Foreskin keratinocyte (primary cell): ENCODE measurements at places on chromosomes 12 and 14. TPM values are rescaled to one million over a fixed set of nuclear protein-coding genes. Genes with fewer than 3 reads are reported as not detected.

The ACSS3 gene
- polyA plus RNA-seq, result 0.02 TPM in 1 of 2 replicates, not detected in the other

The NFKBIA gene
- 60.0 and 69.6 TPM in 2 replicates for polyA plus RNA-seq

DNA sequence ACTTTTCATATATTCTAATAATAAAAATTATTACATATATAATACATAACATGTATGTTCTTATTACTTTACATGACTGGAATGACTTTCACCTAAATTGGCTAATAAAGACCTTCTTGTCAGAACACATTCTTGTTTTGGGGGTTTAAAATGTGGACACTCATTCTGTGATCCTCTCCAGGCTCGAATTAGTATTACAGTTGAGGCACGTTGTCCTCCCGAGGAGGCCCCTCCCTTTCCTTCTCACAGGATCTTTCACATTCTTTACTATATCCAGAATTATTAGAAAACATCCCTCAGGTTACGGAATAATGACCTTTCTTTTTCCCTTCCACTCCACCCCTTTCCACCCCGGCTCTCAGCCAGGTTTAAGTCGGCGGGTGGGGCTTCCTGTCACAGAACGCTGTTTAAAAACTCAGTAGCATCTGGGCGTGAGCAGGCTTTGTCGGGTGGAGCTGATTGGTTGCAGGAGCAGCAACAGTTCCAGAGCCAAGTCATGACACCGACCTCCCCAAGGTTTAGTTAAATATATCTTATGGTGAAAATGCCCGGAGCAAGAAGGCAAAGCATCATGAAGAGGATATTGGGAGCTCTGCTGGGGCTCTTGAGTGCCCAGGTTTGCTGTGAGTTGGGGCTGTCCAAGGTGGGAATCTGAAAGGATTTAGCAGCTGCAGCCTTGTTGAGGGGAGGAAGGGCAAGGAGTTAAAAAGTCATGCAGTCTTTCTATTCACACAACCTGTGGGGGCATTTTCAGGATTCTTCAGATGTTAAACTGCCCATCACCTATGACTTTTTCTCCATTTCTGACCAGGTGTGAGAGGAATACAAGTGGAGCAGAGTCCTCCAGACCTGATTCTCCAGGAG lies 396.7 kb upstream of the OR4E1 start:
- DNase-seq, result peak; percentile 7

DNA sequence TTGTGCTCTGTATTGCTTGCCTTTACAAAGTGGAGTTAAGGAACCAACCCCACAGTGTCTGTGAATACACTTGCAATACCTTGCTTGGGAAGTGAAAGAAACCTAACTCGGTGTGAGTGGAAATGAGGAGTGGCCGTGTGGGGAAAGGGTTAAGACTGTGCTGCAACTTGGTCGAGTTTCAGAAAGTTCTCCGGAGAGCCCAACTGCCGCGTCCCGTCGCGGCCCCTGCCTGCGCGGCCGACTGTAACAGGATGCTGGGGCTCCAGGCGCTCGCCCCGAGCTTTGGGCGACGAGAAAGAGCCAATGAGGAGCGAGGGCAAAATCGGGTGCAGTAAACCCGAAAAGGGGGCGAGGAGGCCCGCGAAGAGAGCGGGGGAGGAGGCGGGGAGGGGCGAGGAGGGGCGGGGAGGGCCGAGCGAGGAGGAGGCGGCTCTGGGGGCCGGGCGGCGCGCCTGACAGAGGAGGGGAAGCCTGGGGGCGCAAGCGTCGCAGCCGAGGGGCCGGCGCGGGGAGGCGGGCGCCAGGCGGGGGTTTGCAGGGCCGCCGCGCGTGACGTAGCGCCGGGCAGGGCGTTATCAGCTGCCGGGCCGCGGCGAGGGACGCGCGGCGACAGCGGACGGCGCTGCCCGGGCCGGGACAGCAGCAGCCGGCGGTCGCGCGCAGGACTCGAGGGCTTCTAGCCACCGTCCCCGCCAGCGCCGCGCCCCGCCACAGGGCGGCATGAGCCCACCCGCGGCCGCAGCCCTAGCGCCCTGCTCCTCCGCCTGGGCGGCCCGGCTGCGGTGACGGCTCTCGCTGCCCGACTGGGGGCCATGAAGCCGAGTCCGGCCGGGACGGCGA lies at the start of gene DACT1:
DACT1 (plus strand) TSS at position 572 of the 840 bp plus-strand sequence; CDS start at position 813, 241 bp downstream.
- DNase-seq, result no peak

DNA sequence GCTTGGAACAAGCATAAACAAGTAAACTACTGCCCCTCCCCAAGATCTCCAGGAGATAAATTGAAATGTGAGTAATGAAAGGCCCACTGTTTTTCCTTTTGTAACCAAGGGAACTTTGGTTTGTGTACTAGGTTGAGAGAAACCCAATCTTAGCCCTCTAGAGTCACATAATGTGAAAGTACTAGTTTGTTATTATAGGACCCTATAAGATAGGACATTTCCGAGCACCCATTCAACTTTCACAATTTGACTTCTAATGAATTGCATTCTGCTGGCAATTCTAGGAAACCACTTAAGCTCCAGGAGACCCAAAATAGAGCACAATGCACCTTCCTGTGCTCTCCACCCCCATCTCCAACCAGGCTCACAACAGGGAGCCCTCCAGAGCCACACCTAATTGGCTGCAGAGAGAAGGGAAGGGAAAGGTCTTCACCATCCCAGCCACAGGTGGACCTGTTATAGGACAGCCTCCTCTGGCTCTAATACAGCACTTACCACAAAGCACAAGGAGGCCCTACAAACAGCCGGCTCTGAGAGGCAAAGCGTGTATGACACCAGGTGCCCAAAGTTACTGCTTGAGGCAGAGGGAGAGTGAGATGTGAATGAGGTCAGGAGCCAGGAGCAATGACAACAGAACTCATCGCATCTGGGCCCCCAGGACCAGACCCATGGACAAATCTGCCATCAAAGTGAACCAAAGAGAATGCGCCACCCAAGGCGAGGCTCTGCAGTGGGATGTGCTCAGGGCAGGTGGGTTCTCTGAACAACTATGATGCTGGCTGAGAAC lies 163.3 kb upstream of the NTF3 start:
- no peak for DNase-seq
